ENCODE measurements at places on chromosomes 7 and 10.

DNA sequence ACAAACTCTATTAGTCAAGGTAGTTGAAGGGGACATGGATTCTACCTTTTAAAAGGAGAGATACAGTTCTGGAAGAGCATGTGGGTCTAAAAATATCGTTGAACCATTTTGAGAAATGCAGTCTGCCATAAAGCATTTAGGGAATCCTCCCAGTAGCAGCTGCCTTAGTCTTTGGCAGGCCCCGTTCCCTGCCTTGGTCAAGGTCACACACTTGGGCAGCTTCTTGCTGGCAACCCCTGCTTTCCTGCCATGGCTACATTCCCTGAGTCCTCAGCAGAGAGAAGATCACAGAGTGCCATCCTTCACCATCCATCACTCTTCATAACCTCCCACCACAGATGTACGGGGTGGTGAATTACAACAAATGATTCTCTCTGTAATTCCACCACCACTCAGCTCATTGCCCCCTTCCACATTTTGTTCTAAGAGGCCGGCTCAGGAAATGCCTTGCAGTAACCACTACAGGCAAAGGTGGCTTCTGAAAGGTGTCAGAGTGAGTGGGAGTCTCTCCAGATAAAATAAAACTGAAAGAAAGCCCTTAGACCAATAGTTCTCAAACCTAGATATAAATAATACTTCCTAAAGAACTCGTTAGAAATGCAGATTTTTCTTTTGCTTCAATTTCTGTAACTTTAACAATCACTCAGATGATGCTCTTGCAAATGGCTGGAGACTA is 121.4 kb upstream of the STK17A start:
- DNase-seq = no peak

DNA sequence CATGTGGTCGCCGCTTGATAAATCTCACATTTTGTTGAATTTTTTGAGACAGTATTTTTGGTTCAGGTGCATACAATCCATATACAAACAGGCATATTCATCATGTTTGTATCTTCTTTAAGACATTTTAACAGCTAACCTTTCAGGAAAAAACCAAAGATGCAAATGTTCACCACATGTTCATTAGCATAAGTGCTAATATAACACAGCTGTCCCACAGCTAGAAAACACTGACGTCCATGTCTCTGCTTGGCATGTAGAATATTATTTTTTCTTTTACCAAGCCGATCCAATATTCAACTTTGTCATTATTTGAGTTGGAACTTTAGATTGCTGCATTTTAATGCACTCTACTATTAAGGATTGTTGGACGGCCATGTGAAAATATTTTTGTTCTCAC is 31.2 kb downstream of the BMPER start:
- no peak for DNase-seq

GRCh38 chr7:157271991-157272324 is 64.8 kb upstream of the DNAJB6 start:
- DNase-seq = no peak

GRCh38 chr10:122145113-122145512 is 126.0 kb upstream of the BTBD16 start:
- DNase-seq = no peak

DNA sequence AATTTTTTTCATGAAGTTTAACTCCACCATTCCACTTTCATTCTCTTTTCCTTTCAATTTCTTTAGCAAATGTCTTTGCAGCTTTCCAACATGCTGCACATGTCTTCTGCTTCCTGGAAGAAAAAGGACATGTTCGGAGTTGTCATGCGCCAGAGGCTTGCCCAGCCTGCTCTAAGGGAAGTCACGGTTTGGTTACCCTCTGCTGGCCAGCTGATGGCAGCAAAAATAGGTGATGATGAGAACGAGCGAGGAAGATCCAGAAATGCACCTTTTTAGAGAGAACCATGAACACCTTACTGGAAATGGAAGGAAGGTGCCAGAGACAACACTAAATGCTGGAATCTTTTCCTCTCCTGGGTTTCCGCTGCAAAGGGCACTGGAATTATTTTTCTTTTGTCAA is 4.9 kb upstream of the ZSCAN21 start:
- no peak for DNase-seq

DNA sequence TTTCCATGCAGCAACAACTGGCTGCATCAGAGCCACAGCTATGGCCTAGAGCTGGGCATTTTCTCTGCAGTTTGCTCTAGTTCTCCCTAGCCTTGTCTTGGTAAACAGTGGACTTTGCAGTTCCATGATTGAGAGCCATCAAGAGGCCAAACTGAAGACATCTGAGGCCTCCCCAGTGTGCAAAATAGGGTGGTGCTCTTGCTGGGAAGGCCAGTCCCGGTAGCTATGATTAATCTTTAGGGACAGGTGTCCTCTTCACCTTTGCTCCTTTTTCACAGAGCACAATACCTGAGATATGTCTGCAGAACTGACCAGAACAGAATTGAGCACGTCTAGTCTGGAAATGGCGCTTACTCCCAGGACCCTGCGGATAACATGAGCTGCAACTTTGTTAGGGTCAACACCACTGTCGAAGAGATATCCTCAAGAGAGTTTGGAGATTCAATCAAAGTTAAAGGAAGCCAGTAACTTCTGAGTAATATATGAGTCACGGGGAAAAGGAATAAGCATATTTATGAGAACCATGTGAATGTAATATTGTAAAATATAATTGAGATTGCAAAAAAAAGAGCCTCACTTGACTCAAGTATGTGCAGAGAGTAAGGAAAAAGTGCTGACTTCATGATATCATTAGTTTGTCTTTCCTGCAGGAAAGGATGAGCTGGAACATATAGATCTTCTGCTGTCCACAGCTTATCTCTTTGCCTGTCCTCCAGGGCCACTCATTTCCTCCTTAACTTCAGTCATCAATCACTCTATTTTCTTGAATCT is 76.7 kb downstream of the ANK3 start:
- no peak for DNase-seq

GRCh38 chr7:6359021-6359420 is 86.6 kb upstream of the CYTH3 start:
- no peak for DNase-seq

- DNase-seq = no peak
Observed at GRCh38 chr7:83672157-83672556, 23.2 kb upstream of the SEMA3E start.

GRCh38 chr7:28626221-28626620 is 213.9 kb downstream of the CREB5 start:
- no peak for DNase-seq

- no peak for DNase-seq
Observed at GRCh38 chr7:104627516-104627915, 299.1 kb downstream of the LHFPL3 start.

DNA sequence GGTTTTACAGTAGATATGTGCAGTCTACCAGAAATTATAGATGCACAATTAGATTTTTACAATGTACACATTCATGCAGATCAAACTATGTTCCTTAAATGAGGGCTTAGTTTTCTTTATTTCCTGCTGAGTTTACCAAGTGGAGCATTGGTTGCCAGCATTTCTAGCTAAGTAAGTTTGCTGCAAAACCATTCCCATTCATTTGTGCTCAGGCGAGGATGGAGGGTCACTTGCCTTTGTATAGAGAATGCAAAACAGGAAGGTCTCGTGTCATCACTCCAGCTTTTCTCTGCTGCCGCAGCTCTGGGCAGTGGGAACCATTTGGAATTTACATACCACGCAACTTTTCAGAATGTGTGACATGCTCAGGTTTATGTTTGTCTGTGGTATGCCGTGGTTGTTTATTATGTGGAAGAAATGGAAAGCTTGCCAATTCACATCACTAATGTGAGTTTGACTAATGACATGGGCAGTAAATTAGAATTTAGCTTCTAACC is 198.6 kb downstream of the TRIL start:
- DNase-seq = no peak

DNA sequence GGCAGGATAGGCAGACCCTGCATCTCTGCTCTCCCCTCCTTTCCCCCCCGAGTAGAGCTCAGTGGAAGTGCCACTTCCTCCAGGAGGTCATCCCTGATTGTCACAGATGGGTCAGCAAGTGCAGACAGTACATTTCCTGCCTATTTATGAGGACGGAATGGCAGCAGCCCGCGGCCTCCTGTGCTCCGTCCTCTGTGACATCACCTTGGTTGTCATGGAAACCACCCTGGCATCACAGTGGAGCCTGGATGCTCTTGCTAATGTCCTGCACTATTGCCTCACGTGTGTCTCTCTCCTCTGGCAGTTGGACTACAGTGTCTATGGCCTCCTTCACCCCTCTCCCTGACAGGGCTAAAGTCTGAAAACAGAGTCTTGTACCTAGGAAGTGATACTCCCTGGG is 148.6 kb downstream of the SH3PXD2A start:
- no peak for DNase-seq
